ENCODE measurements at places on chromosomes 3 and 15.
A peak's percentile ranks its signal among the peaks of the same experiment; 100 is the strongest.

DNA sequence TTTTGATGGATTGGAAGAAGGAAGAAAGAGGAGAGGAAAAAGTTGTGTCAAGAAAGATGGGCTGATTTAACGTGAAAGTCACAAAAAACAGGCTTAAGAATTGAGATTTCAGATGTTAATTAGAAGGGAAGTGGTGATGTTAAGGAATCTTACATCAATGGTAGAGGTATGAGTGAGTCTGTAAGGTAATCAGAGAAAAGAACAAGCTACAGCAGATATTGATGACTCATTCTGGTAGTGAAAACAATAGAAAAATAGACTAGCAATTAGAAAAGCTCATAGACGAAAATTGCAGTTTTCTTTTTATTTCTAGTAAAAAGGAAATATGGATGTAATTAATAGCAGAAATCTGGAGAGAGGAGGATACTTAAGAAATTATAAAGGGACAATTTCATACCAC lies 559.6 kb downstream of the MCTP2 start:
- no peak for DNase-seq

- no peak for DNase-seq
These were observed 216.0 kb upstream of the MCTP2 start for GRCh38 chr15:94015324-94015723.

DNA sequence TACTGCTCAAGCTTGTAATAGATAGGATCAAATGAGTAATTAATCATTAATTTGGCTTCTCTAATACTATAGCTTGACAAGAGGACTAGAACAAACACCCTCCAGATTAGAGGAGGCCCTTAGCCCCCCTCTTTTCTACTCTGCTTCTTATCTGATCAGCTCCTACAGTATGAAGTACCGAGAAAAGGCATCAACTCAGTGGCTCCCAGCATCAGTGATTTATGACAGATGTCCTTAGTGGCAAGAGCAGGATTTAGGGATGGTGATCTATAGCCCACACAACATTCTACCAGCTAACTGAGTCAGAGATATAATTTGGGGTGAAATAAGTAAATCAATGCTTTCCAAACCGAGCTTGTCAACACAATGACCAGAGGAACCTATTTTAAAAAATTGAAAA lies 541.1 kb downstream of the NLGN1 start:
- DNase-seq: no peak

- DNase-seq: no peak
These were observed 34.1 kb downstream of the RAB7A start for GRCh38 chr3:128760042-128760441.

GRCh38 chr3:123642957-123643330 lies 58.1 kb upstream of the HACD2 start:
- DNase-seq: no peak

GRCh38 chr3:11944052-11944673 lies 60.0 kb upstream of the SYN2 start:
- DNase-seq: no peak

DNA sequence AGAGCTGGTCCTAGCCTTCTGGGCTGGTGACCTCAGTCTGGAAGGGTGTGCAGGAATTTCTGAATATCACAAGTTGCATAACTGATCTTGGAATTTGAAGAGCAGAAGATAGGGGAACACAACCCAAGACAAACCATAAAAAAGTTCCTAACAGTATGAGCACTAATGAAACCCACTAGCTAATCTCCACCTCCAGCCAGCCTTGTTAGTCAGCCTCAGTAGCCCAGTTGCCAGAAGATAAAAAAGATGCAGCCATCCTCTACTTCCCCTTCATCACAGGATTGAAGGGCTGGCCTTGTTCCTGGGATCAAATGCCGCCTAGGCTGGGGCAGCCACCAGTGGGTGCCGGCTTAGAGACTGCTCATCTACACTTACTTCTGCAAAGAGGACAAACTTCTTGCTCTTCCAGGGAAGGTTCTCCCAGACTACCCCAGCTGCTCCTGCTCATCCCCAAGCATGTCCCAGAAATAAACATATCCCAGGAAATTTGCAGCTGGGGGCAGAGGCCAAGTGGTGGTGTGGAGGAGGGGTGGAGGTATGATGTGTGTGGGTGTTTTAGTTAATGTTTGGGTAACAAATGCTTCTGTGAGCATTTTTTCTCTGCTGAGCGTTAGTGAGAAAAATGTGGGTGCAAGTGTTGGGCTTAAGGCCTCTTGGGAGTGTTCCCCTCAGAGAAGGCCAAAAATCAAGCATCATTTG lies 9.2 kb upstream of the ITGA11 start:
- no peak for DNase-seq

DNA sequence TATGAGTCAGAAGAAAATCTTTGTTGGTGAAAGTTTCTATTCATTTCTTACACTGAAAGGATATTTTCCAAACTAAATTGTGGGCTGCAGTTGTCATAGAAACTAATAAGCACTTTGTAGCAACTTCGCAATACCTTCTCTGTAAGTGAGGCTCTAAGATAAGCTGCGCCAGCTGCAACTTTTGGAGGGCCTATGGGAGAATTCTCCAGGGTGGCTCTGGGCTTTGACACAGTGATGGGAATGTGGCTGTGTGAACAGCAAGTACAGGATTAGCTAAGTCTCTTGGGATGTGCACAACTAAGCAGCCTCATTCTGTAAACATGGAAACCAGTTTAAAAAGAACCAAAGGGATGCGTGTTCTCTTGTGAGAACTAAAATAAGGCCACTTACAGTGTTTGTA lies 124.6 kb upstream of the SGO1 start:
- peak; percentile 56 for DNase-seq

DNA sequence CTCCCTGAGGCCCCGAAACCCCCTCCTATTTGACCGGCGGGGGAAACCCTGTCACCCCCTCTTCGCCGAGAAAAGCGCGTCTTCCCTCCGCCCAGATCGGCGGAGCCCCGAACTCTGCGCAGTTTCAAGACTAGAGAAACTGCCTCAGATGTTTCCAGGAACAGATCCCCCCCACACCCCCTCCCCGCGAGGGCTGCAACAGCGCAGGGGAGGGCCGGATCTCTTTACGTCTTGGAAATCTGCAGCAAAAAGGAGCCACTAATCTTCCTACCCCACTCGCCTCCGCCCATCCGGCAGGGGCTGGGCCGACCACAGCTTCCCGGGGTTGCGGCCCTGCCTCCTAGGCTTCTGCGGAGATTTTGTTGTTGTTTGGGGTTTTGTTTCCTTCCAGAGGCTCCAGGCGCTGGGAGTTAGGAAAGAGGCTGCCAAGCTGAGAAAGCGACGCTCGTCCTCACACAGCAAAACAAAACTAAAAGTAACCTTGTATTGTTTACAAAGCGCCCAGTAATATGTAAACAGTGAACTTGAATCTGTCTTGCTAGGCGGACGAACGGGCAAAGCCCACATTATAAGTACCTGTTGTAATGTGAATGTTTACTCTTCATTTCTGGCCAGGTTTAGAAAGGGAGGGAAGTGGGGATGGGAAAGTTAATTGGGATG lies 2.2 kb downstream of the FOXB1 start:
- DNase-seq: no peak

GRCh38 chr3:134357914-134358811 lies 16.1 kb downstream of the AMOTL2 start:
- no peak for DNase-seq

DNA sequence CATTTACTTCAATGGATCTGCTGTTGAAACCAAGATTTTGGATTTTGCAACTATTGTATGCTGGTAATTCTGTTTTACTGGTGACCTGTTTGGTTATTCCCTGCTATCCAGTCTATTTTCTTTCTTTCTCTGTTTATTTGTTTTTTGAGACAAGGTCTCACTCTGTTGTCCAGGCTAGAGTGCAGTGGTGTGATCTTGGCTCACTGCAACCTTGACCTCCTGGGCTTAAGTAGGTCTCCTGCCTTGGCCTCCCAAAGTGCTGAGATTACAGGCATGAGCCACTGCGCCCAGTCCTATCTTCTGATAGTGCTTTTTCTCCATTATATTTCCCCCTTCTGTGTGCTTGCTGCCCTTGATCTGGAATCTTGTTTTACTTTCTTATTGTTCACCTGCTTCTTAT lies 15.6 kb downstream of the USP13 start:
- DNase-seq: no peak

DNA sequence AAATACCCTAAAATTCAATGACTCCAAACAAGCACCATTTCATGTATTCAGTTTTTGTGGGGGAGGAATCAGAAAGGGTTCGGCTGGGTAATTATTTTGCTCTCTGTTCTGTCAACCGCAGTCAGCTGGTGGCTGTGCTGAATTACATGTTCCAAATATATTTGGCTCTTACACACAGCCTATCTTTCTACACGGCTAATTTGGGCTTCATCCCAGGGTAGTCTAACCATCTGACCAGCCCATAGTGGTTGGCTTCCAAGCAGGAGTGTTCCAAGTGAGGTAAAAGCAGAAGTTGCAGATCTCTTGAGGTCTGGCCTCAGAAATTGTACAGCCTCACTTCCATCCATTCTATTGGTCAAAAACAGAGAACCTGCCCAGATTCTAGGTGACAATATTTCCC lies 760.8 kb upstream of the SEMA6D start:
- peak; percentile 19 for DNase-seq

DNA sequence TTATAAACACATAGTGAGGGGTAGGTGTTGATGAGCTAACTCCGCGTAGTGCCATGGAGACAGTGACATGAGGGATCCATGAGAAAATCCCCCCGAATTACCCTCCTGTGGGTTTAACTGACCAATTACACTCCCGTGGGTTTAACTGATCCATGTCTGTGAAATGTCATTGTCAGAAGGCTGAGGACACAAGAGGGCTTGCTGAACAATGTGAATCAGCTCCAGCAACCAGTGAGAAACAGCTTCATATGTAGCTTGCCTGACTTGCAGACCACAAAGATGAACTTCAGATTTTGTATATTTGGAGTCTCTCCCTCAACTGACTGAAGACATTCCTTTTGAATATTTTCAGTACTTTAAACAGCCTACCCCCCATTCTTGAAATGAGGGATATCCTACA lies 144.9 kb downstream of the FBN1 start:
- no peak for DNase-seq

DNA sequence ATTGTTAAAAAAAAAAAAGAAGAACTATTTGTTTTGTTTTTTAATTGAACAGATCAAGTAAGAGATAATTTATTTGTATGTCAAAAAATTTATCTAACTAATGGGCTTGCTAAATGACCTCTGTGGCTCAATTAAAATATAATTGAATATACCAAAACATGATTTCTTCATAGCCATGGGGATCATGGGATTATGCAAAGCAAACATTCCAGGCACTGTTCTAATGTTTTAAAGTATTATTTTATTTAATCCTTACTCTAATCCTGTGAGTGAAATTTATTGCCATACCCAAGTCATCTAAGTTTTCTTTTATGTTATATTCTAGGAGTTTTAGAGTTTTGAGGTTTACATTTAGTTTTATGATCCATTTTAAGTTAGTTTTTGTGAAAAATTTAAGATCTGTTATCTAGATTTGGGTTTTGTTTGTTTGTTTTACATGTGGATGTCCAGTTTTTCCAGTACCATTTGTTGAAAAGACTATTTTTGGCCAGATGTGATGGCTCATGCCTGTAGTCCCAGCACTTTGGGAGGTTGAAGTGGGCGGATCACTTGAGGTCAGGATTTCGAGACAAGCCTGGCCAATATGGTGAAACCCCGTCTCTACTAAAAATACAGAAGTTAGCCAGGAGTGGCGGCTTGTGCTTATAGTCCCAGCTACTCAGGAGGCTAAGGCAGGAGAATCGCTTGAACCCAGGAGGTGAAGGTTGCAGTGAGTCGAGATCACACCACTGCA lies 52.3 kb upstream of the CNOT10 start:
- DNase-seq: no peak

DNA sequence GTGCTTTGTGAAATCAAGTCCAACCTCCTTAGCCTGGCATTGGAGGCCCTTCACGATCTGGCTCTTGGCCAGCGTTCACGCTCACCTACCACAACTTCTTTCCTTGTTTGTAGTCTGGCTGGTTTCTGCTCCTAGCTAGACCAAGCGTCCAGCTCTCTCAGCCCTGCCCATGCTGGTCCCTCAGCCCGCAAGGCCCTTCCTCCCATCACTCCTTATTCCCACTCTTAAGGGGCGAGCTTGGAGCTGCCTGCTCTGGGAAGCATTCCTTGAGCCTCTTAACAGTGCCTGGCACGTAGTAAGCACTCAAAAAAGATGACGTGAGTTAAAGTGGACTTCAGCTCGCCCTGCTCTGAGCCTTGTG lies 8.7 kb downstream of the SLC6A6 start:
- DNase-seq: no peak

GRCh38 chr15:43441316-43441715 lies 51.6 kb downstream of the TP53BP1 start:
- DNase-seq: no peak

- no peak for DNase-seq
These were observed 25.9 kb downstream of the EXOG start for GRCh38 chr3:38522002-38522401.

GRCh38 chr15:89566181-89566580 lies 9.1 kb upstream of the TICRR start:
- DNase-seq: no peak

- DNase-seq: peak; percentile 76
These were observed 885 bp downstream of the CDV3 start for GRCh38 chr3:133574260-133574881.

- DNase-seq: no peak
These were observed 491.1 kb downstream of the ZNF385D start for GRCh38 chr3:21259896-21260295.

DNA sequence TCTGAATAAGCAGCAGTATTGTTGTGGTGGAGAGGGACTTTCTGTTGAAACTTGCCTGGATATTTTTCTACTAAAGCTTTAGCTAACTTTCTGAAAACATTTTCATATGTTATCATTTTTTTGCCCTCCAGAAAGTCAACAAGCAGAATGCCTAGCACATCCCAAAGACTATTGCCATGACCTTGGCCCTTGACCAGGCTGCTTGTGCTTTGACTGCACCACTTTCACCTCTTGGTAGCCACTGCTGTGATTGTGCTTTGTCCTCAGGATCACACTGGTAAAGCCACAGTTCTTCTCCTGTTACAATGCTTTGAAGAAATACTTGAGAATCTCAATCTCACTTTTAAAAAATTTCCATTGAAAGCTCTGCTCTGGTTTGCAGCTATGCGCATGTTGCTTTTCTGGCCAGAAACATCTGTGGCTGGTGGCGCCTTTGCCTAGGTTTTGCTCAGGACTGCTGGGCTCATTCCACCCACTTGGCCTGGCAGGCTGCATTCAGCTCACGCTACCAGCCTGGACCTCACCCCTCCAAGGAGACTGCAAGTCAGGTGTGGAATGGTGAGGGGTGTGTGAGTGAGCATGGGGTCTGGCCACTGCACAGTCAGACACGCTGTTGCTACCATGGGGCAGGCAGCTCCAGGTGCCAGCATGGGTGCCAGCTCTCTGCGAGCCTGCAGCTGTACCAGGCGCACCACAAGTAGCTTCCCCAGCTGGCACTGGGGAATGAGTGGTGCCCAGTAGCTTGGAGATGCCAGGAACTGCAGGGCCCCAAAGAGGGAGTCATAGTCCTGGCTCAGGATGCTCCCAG lies 89.8 kb upstream of the TNFSF10 start:
- DNase-seq: no peak

DNA sequence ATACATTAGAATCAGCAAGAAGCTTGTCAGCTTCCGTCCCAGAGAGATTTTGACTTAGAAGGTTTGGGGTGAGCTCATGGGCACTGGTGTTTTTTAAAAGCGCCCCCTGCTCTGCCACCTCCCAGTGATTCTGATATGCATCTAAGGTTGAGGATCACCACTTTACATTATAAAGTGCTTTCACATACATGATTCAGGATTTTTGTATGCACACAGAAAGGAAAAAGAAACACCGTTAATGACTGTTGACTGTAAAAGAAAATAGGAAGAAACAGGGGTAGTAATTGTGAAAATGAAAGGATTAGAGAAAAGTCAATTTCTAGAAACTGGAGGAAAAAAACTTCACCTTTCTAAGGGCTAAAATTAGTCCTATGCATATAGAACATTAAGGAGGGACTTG lies 104.9 kb upstream of the ZBED2 start:
- no peak for DNase-seq

GRCh38 chr15:25137013-25137412 lies 182.2 kb downstream of the SNRPN start:
- no peak for DNase-seq
